Stomach (tissue), 19 donors: ENCODE measurements at places on chromosomes 4 and X. TPM values are rescaled to one million over a fixed set of nuclear protein-coding genes. Genes with fewer than 3 reads are reported as not detected.

Gene BMPR1B
- 11.0 TPM for total RNA-seq

DNA sequence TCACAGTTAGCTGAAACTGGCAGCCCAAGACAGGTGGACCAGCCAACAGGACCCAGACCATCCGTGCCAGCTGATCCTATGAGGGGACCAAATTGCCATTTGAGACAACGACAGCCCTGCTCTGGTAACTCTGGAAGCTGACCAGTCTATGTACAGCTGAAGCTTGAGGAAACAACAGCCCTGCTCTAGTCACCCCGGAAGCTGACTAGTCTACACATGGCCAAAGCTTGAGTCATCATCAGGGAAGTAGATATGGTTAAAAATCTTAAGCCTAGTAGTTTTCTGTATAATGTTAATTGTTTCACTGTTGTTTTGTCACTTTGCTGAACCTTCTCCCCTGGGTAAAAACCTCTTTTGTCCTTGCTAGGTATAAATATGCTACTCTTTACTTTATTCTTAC lies 905.4 kb upstream of the NDST4 start:
- H3K4me3 ChIP-seq: no peak overlapping the region
- no peaks in the 10 kb centered on the region for H3K27me3 ChIP-seq
- no peaks in the 10 kb centered on the region for H3K4me1 ChIP-seq
- no peak overlapping the region for H3K27ac ChIP-seq

GRCh38 chr4:48801016-48801715 lies 21.1 kb upstream of the FRYL start:
- no peaks in the 10 kb centered on the region for H3K27me3 ChIP-seq
- no peak overlapping the region for H3K27ac ChIP-seq
- H3K4me1 ChIP-seq: peaks cover 5% of the 10 kb centered on the region
- H3K36me3 ChIP-seq: no peaks in the 10 kb centered on the region
- H3K4me3 ChIP-seq: no peak overlapping the region

DNA sequence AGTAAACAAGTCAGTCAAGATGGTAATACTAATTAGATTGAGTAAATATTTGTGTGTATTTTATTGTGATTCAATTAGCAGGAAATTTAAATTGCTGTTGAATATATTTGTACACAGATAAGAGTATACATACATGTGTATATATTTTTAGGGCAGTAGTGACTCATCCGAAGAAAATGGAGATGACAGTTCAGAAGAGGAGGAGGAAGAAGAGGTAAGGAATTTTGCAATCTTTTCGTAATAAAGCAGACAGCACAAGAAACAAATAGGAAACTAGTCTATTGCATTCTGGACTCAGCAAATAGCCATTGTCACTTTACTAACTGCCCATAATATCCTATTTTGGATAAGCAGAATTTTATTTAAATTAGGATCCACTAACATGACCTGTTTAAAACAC lies 6.6 kb downstream of the IBSP start:
- no peaks in the 10 kb centered on the region for H3K36me3 ChIP-seq
- H3K27ac ChIP-seq: no peak overlapping the region
- no peaks in the 10 kb centered on the region for H3K4me1 ChIP-seq
- H3K27me3 ChIP-seq: no peaks in the 10 kb centered on the region
- DNase-seq: no peak

DNA sequence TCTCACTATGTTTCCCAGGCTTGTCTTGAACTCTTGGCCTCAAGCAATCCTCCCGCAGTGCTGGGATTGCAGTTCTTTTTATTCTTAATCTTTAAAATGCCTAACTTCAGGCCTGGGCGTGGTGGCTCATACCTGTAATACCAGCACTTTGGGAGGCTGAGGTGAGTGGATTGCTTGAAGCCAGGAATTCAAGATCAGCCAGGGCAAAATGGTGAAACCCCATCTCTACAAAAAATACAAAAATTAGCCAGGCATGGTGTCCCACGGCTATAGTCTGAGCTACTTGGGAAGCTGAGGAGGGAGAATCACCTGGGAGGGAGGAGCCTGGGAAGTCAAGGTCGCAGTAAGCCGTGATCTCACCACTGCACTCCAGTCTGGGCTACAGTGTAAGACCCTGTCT lies 45.9 kb downstream of the PLS3 start:
- H3K27me3 ChIP-seq: no peaks in the 10 kb centered on the region
- no peak overlapping the region for H3K4me3 ChIP-seq
- DNase-seq: no peak
- H3K27ac ChIP-seq: no peak overlapping the region
- no peaks in the 10 kb centered on the region for H3K4me1 ChIP-seq

Gene TKTL1
- not detected for total RNA-seq

Gene GUCY1A1
- 4.1 TPM for total RNA-seq
